Spinal cord (tissue), 10 donors: ENCODE measurements at places on chromosomes 4 and X. TPM values are rescaled to one million over a fixed set of nuclear protein-coding genes. Genes with fewer than 3 reads are reported as not detected.

- DNase-seq = no peak
Measured at GRCh38 chr4:74331252-74331651, 23.0 kb downstream of the EPGN start.

DNA sequence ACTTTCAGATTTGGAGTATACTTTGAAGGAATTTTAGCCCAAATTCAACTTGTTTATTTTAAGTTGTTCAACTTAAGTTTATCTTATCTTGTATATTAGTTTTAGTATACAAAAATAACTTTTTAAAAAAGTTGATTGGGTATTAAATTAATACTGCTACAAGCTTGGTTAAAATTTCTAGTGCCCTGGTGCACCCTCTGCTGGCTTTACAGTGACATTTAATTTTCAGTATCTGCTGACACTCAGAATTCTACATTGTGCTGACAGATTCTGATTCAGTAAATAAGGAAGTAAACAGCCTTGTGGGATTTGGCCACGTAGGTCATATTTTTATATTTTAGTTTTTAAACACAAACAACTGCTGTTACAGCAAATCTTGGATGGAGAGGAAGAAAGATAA is 2.9 kb downstream of the EDA start:
- DNase-seq = no peak

- DNase-seq = no peak
Measured at GRCh38 chr4:78693777-78694456, 82.2 kb upstream of the BMP2K start.

DNA sequence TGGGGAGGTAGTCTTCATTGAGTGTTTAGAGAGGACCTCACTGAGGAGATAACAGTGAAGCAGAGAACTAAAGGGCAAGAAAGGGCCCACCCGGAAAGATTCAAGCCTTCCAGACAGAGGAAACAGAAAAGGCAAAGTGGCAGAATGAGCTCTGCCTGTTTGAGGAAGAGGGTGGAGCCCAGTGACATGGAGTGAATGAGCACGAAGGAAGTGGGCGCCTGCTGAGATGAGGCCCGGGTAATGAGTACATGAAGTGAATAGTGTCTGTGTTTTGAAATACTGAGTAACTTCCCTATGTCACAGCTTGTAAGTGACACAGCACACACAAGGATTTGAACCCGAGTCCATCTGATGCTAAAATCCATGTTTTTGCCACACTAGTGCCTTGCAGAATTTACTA is 32.5 kb upstream of the TLR2 start:
- DNase-seq = no peak

Gene STPG2
- total RNA-seq = 2.7 TPM

Gene SSX4
- not detected for total RNA-seq
